ENCODE measurements at places on chromosomes 2 and 18. TPM values are rescaled to one million over a fixed set of nuclear protein-coding genes. Genes with fewer than 3 reads are reported as not detected.

- H3K4me1 ChIP-seq = peaks cover 6% of the 10 kb centered on the region
- H3K27me3 ChIP-seq = no peaks in the 10 kb centered on the region
- no peak overlapping the region for H3K4me3 ChIP-seq
- no peaks in the 10 kb centered on the region for H3K36me3 ChIP-seq
- no peak for DNase-seq
Observed at GRCh38 chr2:121583555-121583954, 52.9 kb downstream of the RNU4ATAC start.

DNA sequence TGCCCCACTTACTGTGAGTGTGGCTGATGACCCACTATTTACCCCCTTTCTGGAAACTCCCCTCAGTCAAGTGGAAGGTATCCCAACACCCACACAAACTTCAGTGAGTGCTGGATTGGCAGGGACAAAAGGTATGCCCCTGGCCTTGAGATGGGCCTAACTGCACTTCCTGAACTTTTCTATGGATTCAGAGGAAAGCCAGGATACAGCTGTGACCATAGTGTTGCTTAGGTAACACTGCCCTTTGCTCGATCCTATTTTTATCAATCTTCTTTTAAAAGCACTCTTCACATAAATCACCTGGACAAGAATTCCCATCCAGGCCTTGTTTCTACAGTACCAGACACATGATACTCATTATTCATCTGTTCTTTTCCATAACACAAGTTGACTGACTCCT is 671.5 kb upstream of the SLC8A1 start:
- peaks cover 7% of the 10 kb centered on the region for H3K36me3 ChIP-seq
- no peak overlapping the region for H3K4me3 ChIP-seq
- H3K27ac ChIP-seq = no peak overlapping the region
- peaks cover 17% of the 10 kb centered on the region for H3K4me1 ChIP-seq
- H3K27me3 ChIP-seq = no peaks in the 10 kb centered on the region

Gene ACTR3
- 150 TPM for total RNA-seq

DNA sequence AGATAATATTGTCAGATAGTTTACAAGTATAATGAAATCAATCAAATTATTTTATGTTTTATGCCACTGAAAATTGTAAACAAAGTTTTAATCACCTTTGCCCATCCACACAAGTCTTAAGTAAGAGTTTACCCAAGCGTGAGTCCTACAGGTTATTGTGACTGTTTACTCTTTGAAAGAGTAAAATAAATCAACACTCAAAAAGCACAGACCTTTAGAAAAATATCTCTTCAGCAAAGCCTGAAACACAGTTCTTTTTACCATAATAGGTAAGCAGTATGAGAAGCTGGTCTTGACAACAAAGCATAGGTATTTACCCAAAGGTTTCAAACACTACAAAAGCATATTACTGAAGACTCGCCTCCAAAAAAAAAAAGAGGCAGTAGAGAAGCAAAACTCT is 3.7 kb downstream of the ROCK2 start:
- peaks cover 35% of the 10 kb centered on the region for H3K4me1 ChIP-seq
- peaks cover 10% of the 10 kb centered on the region for H3K36me3 ChIP-seq
- H3K27ac ChIP-seq = peak overlapping the region; percentile 50
- H3K4me3 ChIP-seq = no peak overlapping the region
- no peaks in the 10 kb centered on the region for H3K27me3 ChIP-seq

DNA sequence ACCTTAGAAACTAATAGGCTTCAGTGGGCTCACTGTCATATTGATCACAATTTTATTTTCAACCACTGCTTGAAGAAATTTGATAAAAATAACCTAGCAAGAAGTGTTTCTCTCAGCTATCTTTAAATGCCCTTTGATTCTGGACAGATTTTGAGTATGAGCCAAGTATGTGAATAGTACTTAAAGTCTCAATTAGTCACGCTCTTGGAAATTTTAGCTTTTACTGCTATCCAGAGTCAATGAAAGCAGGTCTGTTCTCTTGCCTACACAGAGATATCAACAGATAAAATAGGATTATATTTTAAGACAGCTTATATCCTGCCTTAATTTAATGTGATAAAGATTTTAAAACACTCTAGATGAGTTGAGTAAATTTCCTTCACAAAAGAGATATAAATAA is 337.3 kb downstream of the CBLN2 start:
- DNase-seq = no peak
- no peak overlapping the region for H3K27ac ChIP-seq
- no peak overlapping the region for H3K4me3 ChIP-seq
- no peaks in the 10 kb centered on the region for H3K4me1 ChIP-seq
- H3K36me3 ChIP-seq = no peaks in the 10 kb centered on the region

GRCh38 chr2:55418072-55418471 is 1.6 kb downstream of the CCDC88A start:
- DNase-seq = no peak
- peaks cover 4% of the 10 kb centered on the region for H3K27me3 ChIP-seq
- no peaks in the 10 kb centered on the region for H3K36me3 ChIP-seq
- peak overlapping the region; percentile 86 for H3K4me3 ChIP-seq

Gene ECEL1
- 9.5 TPM for total RNA-seq

- no peak overlapping the region for H3K4me3 ChIP-seq
- H3K27me3 ChIP-seq = peaks cover 29% of the 10 kb centered on the region
- H3K4me1 ChIP-seq = no peaks in the 10 kb centered on the region
- DNase-seq = peak; percentile 51
Observed at GRCh38 chr2:241049739-241050623, 51.6 kb downstream of the SNED1 start.

GRCh38 chr18:26089293-26090129 is 902 bp downstream of the SS18 start:
- peaks cover 6% of the 10 kb centered on the region for H3K36me3 ChIP-seq
- H3K4me3 ChIP-seq = peak overlapping the region; percentile 95
- peak overlapping the region; percentile 91 for H3K27ac ChIP-seq
- H3K4me1 ChIP-seq = peaks cover 29% of the 10 kb centered on the region

DNA sequence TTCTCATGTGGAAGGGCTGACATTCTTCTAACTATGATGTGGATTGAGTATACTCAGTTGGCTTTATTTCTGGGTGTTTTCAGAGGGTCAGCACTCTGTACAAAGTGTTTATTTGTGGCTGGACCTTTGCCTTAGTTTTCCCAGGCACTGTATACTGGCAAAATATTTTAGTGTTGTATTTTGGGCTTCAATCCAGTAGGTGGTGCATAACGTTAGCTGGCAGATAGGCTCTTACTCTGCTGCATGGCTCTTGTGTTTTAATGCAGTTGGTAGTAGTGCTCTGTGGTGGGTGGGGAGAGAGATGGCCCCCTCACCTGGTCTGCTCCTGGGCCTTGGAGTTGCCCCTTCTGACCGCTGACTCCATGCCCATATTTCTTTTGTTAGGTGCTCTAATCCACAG is 75.6 kb upstream of the REG3A start:
- H3K4me1 ChIP-seq = no peaks in the 10 kb centered on the region
- H3K36me3 ChIP-seq = no peaks in the 10 kb centered on the region
- no peak overlapping the region for H3K27ac ChIP-seq
- DNase-seq = no peak
- H3K27me3 ChIP-seq = peaks cover 9% of the 10 kb centered on the region

DNA sequence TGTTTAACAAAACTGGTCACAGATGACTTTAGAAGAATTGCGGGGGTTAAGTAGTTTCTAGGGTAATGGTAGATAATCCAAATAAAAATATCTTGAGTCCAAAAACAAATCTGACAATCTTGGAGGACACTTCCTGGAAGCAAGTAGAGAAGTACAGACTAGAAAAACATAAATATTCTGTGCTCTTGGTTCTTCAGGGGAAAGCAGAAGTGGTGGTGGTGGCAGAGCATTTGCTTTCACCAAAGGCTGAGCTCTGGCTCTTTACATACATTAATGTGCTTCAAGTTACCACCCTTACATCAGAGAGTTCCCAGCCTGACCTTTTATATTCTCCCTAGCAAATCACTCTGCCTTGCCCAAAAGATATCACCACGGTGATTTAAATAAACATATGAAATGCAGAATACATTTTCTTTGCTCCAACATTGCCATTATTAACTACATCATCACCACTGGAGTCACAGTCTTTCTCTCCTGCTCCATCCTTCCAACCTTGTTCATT is 15.3 kb downstream of the PDE11A start:
- no peaks in the 10 kb centered on the region for H3K4me1 ChIP-seq
- no peak for DNase-seq
- H3K4me3 ChIP-seq = no peak overlapping the region
- peaks cover 22% of the 10 kb centered on the region for H3K27me3 ChIP-seq
- no peak overlapping the region for H3K27ac ChIP-seq
- H3K36me3 ChIP-seq = no peaks in the 10 kb centered on the region

DNA sequence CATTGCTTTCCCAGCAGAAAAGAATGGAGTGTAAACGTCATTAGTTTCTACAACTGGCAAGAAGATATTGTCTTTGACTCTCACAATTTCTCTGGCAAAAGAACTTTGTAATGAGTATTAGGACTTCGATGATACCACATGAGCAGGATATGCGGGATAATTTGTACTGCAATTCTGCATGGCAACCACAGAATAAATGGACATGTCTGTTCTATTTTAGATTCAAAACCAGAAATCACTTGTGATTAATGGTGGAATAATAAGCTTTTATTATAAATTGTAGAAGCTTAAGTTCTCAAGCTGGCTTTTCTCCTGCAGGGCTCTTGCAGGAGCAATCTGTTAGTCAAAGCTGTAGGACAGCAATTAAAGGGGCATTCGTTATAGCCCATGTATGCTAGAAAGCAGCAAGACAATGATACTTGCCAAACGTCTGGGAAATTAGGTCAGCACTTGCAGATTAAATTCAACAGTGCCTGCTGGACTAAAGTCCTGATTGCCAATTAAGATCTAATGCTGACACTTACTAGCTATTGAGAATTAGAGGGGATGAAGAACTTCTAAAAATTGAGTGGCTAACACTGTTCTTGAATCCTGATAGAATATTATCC is 177.9 kb downstream of the PTH2R start:
- H3K27me3 ChIP-seq = peaks cover under 1% of the 10 kb centered on the region
- H3K27ac ChIP-seq = no peak overlapping the region
- H3K4me1 ChIP-seq = no peaks in the 10 kb centered on the region
- DNase-seq = no peak
- H3K4me3 ChIP-seq = no peak overlapping the region

- peaks cover 10% of the 10 kb centered on the region for H3K4me1 ChIP-seq
- DNase-seq = no peak
- H3K27ac ChIP-seq = peak overlapping the region; percentile 39
- H3K27me3 ChIP-seq = no peaks in the 10 kb centered on the region
Observed at GRCh38 chr2:121519732-121520640, 10.7 kb upstream of the RNU4ATAC start.
